Stimulated activated CD4-positive, alpha-beta T cell treated with anti-CD3 and anti-CD28 coated beads, Interleukin-15, amount 100 ng/mL, for 48 hours (primary cell): ENCODE measurements at places on chromosomes 6 and 20.
A peak's percentile ranks its signal among the peaks of the same experiment; 100 is the strongest.

DNA sequence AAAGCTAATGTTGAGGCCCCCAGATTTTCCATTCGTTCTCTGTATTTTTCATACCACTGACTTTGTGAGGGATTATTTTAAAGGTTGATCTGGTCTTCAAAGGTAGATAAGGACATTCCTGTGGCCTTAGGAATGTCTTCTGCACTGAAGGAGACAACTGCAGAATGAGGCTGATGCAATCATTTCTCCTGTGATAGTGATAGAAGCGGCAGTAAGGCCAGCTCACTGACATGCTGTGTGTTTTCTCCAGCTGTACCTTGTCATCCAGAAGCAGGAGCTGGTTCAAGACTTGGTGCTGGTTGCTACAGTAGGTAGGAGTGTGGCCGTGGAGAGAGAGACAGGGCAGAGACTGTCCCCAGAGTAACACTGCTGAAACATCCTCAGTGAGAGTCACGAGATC, 53.8 kb downstream of the DCBLD1 start:
- DNase-seq, result no peak

- DNase-seq, result no peak
Measured at GRCh38 chr6:56963043-56963442, 8.1 kb downstream of the BEND6 start.

DNA sequence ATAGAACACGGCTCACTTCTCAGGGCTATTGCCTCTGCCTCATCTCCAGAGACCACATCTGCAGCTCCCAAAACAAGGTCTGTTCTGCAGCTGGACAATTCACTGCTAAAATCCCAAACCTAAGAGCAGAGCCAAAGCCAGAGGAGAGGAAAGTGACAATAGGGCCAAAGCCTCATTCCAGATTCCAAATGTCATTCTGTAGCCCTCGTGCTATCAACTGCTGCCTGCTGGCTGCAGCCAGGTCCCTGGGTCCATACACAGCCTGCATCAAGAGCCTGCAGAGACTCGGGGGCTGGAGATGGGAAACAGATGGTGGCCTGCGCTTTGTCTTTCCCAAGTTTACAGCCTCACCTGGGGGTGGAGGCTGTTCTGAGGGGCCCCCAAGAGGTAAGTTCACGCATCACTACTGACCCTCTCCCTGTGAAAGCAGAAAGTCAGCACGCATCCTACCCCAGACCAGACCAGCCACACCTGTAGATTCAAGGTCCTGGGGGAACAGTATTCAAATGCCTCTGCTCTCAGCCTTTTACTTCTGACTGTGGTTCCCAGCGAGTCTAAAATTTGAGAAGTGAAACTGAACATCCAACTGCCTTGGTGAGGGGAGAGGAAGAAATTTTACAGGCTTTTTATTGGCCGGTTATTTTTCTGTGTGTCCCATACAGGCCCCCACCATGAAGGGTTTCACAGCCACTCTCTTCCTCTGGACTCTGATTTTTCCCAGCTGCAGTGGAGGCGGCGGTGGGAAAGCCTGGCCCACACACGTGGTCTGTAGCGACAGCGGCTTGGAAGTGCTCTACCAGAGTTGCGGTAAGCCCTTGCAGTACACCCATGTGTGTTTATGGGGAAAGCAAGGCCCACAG, at the start of gene LY86:
Gene LY86 (plus strand): TSS at position 657 of the 860 bp plus-strand sequence. CDS start 15 bp downstream, at position 672.
- no peak for DNase-seq

DNA sequence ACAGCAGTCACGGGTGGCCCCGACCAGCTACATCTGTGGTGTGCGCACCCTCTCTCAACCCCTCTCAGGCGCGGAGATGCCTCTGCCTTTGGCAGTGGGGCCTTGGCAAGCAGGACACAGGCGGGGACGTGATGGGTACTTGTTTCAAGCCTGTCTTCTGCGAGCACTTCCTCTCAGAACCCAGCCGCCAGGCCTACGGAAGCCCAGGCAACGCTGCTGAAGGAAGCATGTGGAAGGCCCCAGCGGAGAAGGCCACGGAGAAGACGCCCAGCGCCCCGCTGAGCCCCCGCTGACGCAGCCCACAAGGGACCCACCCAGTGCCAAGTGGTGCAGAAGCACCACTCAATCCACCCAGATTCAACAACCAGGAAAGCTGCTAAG, 13.0 kb downstream of the SERPINB6 start:
- no peak for DNase-seq

DNA sequence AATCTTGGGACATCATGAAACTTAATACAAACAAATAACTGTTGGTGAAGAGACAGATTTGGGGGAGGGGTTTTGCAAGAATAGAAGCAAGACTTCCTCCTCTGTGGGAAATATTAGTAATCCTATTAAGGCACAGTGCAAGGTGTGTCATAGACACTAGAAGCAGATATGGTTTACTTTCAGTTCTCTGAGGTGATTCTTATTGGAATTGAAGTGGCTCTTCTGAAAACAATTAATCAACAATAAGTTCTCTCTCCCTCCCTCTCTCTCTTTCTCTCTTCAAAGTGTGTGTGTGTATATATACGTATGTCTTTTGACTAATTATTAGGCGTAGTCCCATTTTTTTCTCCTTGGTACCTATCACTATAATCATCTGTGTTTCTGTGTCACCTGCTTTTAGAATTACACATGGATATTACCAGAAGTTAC, 99.8 kb downstream of the HIVEP2 start:
- no peak for DNase-seq

DNA sequence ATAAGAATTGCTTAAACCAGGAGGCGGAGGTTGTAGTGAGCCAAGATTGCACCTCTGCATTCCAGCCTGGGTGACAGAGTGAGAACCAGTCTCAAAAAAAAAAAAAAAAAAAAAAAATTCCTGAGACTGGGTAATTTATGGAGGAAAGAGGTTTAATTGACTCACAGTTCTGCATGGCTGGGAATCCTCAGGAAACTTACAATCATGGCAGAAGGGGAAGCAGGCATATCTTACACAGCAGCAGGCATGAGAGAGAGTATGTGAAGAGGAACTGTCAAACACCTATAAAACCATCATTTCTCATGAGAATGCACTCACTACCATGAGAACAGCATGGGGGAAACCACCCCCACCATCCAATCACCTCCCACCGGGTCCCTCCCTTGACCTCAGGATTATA, 1.8 kb upstream of the FKBP1A start:
- no peak for DNase-seq

DNA sequence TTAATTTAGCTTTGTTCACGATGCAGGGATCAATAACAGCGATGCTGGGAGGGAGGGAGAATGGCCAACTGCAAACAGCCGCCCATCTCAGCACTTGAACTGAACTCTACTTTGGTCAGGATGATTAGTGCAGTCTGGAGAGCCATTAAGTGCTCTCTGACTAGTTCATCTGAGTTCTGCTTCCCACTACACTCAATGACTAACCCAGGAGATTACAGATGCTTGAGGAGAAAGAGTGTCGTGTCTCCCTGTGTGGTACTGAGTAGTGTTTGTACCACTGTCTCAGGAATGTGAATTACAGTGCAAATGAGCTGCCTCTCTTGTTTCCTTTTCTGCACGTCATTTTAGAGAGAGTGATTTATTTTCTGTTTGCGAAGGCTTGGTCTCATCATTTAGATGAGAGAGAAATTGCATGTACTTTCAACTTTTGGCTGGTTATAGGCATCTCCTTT, 23.5 kb downstream of the CARMIL1 start:
- no peak for DNase-seq

DNA sequence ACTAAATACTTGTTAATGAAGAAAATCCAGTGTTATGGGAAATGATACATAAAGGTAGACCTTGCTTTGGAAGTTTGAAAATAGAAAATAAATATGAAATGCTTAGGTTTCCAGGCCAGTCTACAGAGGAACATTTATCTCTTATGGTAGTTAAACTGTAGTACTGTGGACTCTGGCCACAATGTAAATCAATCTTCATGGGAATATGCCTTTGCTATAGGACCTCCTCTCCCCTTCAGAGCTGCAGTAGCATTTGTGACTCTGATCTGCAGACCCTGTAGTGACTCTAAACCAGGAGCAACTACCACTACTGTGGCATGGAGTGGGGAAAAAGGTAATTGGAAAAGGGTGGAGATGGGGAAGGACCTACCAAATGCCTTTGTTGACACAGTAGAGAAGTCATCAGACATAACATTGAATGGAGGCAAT, 4.5 kb downstream of the HSPA1A start:
- no peak for DNase-seq

DNA sequence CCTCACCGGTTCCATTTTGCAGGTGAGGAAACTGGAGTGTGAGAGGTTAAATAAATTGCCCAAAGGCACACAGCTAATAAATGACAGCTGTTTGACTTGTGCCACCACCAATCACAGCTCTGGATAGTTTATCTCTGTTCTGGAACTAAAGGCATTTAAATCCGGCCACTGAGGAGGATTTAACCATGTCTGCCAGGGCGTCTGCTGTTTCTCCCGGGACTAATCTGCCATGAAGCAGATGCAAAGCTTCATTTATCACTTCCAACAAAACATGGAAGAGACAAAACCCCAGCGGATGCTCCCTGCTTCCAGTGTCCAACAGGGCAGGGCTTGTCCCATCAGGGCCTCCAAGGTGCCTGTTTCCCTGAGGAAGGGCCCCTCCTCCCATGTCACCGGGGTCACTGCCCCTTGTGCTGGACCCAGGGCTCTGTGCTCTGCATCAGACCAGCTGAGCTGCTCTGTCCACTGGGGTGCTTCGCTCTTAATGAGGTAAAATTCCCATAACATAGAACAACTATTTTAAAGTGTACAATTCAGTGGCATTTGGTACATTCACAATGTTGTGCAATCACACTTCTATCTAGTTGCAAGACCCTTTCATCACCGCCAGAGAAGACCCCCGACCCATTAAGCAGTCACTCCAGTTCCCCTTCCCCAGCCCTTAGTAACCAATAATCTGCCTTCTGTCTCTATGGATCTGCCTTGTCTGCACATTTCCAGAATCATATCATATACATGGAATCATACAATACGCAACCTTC, 244.3 kb downstream of the PTPRT start:
- DNase-seq, result no peak

DNA sequence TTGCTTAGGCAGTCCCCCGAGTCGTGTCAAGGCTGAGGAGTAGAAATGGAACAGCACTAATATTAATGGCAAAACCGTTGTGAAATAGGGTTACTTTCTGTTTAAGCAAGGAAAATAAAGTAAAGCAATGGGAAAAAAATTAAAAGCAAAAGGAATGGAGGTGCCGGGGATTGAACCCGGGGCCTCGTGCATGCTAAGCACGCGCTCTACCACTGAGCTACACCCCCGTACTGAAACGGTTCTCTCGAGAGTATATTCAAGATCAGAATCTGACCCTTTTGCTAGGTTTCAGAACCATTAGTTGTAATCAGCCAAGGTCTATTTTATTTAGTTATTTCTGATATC, 85.5 kb downstream of the TRIM27 start:
- DNase-seq, result peak; percentile 52

DNA sequence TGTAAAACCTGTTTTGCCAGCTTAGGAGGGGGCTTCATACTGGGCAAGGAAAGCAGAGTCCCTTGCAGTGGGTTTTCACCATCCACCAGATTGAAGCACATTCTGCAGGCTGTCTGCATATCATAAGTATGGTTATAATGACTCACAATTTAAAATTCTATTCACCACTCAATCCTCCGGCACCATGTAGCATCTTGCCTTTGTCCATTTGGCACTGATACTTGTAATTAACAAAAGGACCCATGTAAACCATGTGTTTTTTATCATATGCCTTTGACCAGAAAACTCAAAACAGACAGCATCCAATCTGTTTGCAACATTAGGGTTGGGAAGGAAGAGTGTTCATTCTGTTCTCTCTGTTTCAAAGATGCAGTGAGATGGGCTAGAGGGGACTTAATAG, 3.0 kb downstream of the CD83 start:
- DNase-seq, result no peak

DNA sequence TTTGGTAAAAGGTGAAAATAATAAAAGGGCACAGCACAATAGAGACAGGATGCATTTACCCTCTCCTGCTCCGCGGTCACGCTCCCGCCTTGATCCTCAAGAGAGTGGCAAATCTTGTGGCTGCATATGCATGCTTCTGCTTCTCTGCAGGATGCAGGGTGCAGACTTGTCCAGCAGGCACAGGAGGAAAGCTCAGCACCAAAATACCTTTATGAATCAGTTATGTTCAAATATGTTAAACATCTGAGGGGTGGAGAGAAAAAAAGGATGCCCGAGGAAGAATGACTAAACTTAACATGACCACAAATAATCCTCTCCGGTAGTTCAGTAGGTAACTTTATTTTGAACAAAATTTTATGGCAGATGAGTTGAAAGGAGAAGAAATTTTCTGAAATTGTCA, 366.1 kb upstream of the SOX4 start:
- no peak for DNase-seq

GRCh38 chr6:91043751-91044150, 456.9 kb upstream of the MAP3K7 start:
- DNase-seq, result no peak

DNA sequence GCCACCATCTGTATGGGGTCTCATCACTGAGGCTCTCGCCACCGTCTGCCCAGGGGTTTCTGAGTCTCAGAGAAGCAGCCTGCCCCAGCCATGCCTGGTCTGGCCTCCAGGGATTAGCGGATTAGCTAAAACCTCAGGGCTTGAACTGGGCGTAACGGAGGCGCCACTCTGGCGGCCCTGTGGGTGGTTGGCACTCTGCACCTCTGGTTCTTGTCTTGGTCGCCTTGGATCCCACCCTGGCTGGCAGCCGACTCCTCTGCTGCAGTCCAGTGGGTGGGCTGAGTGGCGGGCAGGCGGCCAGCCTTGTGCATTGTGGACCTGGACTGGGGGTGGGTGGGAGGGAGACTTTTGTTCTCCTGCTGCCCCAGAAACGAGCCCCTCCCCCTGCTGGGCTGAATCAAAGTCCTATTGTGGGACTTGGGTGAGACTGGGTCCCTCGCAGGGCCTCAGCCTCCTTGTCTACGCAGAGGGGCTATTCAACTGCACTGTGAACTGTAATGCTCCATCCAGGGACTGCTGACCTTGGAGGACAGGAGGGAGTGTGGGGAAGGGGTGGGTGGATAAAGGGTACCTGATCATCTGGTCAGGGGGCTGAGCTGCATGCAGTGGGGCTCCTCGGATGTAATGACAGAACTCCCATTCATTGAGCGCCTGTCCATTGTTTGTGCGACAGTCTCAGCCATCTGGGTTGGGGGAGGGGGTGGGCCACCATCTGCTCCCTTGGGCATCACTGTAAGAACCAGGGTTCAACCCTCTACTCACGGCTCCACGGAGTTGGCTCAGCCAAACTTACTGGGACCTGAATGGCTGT, 23.9 kb downstream of the SUN5 start:
- DNase-seq, result no peak

- DNase-seq, result no peak
Measured at GRCh38 chr6:149049230-149049629, 268.3 kb upstream of the TAB2 start.

DNA sequence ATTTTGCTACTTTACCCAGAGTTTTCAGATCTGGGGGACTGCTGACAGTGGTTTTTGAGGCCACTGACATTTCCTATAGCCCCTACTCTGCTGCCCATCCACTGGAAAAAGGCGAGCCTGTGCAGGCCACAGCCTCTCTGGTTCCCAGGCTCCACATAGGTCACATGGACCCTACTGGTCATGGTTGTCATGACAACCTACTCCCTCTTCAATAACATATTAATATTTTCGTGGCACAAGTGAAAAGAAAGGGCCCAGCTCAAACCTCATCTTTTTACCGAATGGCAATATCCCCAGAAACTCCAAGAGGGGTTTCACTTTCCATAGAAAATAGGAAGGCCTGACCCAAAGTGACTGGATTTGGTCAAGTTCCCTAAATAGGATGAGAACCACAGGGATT, 11.0 kb upstream of the FOXO3 start:
- DNase-seq, result no peak

- no peak for DNase-seq
Measured at GRCh38 chr6:57216235-57217101, 5.6 kb downstream of the RAB23 start.
